T-helper 2 cell treated with Interferon-gamma antibody and Interleukin-4, amounts not matched to agents 5 μg/mL and 100 μg/mL, for 36 hours (primary cell): ENCODE measurements at places on chromosomes 2 and 18.

DNA sequence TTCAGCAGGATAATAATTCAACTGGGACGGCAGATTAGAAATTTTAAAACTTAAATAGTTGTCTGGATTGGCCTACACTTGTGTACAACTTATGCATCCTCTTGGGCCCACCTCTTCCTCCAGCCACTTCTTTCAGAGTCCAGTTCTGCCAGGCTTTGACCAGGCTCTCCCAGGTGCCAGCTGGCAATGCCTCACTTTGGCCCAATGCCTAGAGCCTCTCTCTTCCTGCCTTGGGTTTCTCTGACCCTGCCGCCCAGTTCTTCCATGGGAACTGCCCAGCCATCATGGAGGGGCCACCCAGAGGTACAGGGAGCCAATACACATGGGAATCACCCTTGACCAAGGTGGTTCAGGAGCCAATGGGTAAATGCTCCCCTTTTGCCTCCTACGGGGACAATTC, 135.5 kb downstream of the IRS1 start:
- DNase-seq = no peak

- no peak for DNase-seq
These were observed 221.0 kb upstream of the OSR1 start for GRCh38 chr2:19579461-19579860.

DNA sequence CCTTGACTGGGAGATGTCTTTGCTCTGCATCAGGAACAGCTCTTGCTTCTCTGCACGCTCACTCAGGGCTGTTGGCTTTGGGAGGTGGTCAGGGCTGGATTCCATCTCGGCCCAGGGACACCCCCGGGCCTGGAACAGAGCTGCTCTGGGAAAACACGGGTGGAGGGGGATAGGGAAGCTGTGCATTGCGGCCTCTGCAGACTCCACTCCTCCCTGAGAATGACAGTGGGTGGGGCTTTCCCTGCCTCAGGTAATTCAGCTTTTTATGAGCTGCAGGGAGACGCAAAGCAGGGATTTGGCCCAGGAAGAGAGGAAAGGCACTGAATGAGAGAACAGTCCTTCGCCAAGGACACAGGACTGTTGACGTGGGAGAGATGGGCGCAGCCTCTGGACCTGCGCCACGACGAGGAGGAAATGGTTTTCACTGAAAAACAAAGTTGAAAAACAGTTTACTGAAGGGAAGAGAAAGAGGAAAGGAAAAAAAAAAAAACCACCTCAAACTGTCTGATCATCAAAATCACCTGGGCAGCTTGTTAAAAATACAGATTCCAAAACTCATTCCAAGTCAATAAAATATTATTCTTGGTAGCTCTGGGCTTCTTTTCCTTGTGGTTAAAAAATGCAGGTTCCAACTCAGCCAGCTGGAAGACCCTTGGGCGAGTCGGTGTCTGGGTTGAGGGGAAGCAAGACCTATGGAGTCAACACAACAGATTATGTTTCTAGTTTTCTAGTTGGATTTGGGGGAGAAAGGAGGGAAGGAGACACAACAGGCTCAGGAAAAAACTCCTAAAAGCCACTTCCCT, 194.0 kb downstream of the ZFP36L2 start:
- no peak for DNase-seq

- no peak for DNase-seq
These were observed 176.8 kb downstream of the LOXHD1 start for GRCh38 chr18:46480226-46480625.

DNA sequence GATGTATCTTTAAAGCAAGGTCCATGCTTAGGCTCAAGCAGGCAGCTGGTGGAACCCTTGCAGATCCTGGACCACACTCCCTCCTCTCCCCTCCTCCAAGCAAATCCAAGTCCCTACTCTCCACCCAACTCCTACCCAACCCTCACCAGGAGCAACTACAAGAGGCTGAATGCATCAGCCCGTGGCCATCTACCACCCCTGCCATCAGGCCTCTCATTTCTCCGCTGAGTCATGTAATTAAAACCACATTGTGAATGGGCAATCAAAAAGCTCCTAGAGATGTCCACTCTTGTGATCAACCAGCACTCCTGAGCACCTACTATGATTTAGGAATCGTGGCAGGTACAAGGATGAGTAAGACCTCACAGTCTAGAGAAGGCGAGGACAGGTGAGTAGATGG, 142.2 kb upstream of the CAPN13 start:
- no peak for DNase-seq

- no peak for DNase-seq
These were observed 147.2 kb downstream of the MGAT5 start for GRCh38 chr2:134401081-134401497.

DNA sequence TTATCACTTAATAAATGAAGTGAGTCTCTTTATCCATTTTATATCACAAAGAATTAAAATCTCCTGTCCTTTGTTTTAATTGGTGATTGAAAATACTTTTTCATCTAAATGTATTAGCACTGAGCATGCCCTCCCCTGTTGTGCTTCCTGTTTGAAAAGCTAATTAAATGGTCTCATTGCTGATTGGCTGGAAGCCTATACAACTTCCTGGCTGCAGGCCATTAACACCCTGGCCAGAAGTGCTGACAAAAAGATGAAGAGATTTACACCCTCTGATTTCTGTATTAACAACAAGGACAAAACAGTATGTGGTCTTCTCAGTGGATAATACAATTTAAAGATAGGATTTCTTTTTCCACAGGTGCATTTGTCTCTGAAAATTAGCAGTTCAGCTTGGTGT, 548.0 kb downstream of the DCC start:
- DNase-seq = no peak

GRCh38 chr2:12027136-12027535, 280.7 kb downstream of the LPIN1 start:
- DNase-seq = no peak

- DNase-seq = no peak
These were observed 173.3 kb upstream of the TNP1 start for GRCh38 chr2:217033186-217033585.

GRCh38 chr2:238774071-238774470, 73.8 kb upstream of the TWIST2 start:
- DNase-seq = no peak

DNA sequence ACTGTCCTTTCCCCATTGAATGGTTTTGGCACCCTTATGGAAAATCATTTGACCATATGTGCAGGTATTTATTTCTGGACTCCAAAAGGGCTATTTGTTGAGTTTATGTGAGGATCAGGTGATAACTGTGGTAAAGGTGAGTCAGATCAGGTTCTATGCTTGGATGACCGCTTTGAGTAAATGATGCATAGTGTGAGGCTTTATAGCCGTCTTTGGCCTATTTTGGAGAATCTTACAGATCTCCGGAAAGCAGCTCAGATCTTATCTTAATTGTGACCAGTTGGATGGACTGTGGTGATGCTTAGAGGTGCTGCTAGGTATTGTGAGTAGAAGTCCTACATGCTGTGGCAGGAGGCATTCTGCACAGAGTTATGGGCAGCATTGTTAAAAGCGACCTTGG, 126.2 kb downstream of the METTL8 start:
- no peak for DNase-seq

DNA sequence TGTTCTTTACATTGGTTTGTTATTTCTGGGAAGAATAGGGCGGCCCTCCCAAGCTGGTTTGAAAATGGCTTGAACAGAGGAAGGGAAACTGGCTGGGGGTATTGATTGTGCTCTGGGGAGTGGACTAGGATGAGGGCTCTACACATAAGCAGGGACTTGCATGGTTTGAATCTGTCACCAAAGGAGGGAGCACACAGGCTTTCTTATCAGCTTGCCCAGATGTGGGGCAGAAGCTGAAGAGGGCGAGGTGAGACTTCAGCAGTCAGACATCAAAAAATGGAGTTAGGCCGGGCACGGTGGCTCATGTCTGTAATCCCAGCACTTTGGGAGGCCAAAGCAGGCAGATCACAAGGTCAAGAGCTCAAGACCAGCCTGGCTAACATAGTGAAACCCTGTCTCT, 7.2 kb upstream of the RAB12 start:
- no peak for DNase-seq

- DNase-seq = no peak
These were observed 49.6 kb downstream of the OSBPL6 start for GRCh38 chr2:178243961-178244360.

GRCh38 chr2:108316461-108317258, 28.0 kb downstream of the SULT1C2 start:
- DNase-seq = no peak

DNA sequence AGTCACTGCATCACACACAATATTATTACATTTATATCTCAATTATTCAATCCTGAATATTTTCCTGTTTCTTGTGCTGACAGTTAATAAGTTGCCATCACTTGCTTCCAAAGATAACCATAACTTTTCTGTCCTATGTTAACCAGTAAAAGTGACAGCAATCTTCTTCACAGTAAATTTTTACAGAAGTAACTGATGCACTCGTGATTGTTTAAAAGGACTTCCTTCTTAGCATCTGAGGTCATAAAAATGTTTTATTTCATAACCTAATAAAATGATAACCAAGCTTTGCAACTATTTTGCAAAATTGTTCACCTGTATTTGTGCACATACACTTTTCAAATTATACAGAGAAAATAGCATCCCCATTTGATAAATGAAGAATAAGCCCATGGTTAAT, 20.6 kb upstream of the ANKRD62 start:
- DNase-seq = no peak

- no peak for DNase-seq
These were observed 41.4 kb downstream of the FECH start for GRCh38 chr18:57544936-57545660.

- no peak for DNase-seq
These were observed 30.5 kb downstream of the LRP1B start for GRCh38 chr2:142100139-142100873.

DNA sequence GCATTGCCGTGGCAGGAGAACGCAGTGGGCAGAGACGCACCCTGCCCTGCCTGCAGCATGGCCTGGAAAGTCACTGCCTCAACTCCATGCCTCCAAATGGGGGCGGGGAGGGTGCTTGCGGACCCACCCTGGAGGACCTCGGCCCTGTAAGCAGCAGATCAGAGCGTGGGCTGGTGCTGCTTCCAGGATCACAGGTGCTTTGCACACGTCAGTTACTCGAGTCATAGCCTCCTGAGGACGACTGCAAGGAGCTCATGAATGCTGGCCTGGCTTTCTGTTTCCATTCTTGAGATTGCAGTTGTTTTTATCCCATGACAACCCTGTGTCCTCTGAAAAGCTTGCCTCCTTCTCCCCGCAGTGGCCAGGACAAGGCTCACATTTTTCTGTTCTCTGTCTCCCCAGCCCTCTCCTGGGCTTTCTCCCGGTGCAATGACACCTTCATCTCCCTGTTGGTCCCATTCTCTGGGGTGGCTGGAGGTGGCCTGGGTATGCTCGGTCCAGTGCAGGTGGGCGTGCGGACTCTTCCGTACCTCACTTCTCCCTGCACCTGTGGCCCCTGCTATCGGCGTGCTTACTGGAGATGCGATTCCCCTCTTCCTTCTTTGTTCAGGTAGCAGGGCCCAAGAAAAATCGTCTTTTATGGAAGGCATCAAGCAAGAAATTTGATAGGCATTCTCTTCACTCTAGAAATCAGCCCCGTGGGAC, 208.0 kb downstream of the GBX2 start:
- DNase-seq = no peak

DNA sequence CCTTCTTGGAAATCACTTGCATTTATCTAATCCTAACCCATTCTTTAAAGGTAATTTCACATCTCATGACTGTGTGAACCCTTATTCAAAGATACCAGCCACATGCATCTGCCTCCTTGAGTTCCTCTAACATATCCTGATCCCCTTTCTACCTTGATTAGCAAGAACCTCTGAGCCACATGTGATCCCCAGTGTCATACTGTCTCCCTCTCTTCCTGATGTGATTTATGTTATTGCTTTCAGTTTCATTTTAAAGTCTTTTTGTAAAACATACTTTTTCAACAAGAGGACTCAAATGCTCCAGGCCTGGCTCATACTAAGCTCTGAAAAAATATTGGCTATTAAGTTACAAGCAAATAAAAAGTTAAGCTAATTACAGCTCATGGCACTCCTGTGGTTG, 470.1 kb downstream of the DLGAP1 start:
- no peak for DNase-seq

DNA sequence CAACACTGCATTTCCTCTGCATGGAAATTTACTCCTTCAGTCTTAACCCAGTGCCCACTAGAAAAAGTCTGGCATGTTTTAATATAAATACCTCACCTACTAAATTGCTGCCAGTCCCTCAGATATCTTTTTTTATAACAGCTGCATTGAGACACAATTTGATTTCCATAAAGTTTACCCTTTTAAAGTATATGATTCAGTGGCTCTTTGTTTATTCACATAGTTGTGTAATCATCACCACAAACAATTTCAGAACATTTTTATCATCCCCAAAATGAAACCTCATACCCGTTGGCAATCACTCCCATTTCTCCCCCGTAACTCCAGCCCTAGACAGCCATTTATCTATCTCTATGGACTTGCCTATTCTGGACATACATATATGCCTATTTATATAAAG, 17.0 kb upstream of the FRZB start:
- no peak for DNase-seq

DNA sequence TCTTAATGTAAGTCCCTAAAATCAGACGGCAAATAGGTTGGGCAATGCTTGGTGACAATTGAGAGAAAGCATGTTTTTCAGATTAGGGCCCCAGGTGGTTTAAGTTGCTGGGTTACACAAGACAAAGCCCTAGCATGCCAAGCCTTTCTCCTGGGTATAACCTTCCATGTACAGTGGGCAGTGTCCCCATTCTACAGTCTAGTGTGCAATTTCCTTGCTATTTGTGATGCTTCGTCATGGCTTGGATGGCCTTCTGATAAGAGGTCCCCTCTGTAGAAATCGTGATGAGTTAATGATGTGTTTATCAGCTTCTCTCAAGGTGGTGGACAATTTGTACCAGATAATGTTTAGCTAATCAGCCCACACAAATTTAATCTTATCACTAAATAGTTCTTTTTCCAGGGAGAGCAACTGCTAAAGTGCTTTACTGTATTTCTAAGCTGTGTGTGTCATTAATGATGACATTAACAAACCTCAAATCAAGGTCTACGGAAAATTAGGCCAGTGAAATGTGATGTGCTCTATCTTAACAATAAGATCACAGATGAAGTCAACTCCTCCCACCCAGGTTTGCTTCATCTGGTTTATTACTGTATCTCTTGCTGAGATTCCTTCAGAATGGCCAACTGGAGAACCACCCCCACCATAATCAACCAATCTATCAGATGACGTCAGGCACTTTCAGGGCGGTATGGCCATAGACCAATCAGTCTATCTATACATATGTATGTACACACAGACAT, 61.7 kb downstream of the PLB1 start:
- no peak for DNase-seq

- no peak for DNase-seq
These were observed 35.9 kb downstream of the NABP1 start for GRCh38 chr2:191713837-191714236.

DNA sequence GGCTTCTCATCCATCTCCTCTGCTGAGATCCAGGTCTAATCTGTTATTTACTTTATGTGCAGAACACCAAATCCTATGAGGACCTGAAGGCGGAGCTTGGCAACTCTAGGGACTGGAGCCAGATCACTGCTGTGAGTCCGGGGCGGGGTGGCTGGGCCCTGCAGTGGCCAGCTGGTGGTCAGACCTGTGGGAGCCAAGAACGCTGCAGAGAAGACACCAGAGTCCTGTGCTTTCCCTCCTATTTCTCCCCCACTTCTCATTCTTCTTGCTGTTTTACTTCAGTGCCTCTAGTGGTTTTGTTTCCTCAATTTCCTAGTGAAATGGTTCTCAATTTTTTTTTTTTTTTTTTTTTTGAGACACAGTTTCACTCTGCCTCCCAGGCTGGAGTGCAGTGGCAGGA, 19.7 kb downstream of the VIL1 start:
- no peak for DNase-seq

- no peak for DNase-seq
These were observed 31.5 kb upstream of the ASNSD1 start for GRCh38 chr2:189629531-189630453.

GRCh38 chr18:21361307-21361880, 119.4 kb downstream of the GREB1L start:
- no peak for DNase-seq

GRCh38 chr2:173734797-173735196, 230.4 kb downstream of the SP3 start:
- no peak for DNase-seq
